ENCODE measurements at places on chromosomes 1 and 21.

DNA sequence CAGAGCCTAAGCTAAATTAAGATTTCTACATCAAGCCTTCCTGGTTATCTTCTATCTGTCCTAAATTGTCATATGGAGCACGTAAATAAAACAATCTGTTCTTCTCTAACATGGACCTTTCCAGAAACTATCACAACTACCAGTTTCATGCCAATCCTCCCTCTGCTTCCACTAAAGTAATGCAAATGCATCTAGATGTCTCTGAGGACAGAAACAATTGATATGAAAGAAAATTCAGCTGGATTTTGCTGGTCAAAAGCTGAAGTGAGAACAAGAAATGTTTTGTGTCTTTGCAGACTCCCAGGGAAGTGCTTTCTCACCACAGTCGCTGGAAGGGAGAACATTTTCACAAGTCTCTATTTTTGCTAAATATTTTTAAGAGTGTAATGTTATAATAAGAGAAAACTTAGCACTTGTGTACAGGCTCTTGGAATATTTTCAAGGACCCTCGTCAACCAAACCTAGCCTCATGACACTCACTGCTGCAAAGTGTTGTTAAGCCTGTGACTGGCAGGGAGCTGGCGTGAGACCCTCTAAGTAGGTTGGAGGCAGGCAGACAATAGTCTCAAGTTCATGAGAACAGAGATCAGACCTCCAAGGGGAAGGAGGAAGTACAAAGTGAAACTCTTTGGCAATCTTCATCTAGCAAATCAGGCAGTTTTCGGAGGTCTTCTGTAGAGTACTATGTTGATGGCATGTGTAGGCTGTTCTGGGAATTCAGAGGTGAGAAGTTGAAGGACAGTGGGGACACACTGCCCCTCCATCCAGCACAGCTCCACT lies 38.8 kb downstream of the DNASE2B start:
- DNase-seq, result no peak

DNA sequence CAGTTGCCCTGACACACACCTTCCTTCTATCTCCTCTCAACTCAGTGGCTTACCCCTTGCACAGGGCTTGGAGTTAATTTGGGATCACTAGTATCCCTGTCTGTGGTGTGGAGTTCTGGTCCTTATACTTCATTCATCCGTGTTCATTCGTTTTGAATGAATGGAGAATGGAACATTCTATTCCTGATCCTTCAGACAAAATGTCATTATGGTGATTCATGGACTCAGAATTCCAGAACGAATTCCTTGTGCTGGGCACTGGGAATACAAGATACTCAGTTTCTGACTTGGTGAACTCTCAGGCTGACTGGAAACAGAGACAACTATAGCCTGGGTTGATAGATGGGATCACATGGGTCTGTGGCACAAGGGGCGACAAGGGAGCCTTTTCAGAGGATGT lies 49.9 kb upstream of the TRABD2B start:
- no peak for DNase-seq

- no peak for DNase-seq
Measured at GRCh38 chr1:11930571-11931445, 3.7 kb upstream of the PLOD1 start.

DNA sequence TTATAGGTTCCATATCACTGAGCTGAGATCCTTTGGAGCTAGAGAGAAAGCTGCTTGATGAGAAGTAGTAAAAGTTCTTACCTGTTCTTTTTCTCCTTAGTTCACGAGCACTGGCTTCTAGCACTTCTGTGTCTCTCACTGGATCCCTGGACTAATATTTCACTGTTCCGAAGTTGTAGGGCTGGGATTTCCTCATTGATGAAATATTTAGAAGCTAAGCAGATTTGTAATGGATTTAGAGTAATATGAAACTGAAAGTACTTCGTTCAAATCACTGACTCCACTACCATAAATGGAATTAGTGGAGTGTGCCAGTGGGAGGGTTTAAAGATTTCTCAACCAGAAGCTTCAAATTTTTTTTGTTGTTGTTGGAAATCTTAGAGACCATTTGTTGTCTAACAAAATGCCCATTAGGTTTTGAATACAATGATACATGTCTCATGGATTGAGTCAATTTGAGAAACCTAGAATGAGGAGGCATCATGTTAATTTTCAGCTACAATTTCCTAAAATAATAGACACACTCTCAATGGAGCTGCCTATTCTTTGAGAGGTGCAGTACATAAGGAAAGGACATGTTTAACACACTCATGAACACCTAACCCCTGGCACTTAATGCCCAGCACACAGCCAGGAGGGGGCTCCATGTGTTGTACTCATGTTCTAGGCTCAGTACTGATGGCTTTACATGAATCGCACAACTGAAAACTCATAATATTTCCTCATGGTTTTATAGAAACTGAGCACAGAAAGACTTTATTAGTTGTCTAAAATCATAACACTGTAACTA lies at the start of gene GBP1:
Gene GBP1 (minus strand): TSS at position 130 of the 790 bp plus-strand sequence. CDS start 1,974 bp downstream, outside the sequence.
- DNase-seq, result no peak

- DNase-seq, result no peak
Measured at GRCh38 chr21:34335316-34335715, 28.5 kb upstream of the KCNE2 start.

GRCh38 chr1:110633646-110634030 lies 27.5 kb upstream of the KCNA2 start:
- no peak for DNase-seq

GRCh38 chr1:165014753-165015152 lies 341.8 kb downstream of the LMX1A start:
- no peak for DNase-seq

GRCh38 chr1:183633676-183634343 lies 1.8 kb downstream of the ARPC5 start:
- DNase-seq, result no peak

GRCh38 chr1:15207031-15207828 lies 39.8 kb upstream of the FHAD1 start:
- no peak for DNase-seq

GRCh38 chr1:75668813-75669212 lies 55.7 kb upstream of the ACADM start:
- no peak for DNase-seq

DNA sequence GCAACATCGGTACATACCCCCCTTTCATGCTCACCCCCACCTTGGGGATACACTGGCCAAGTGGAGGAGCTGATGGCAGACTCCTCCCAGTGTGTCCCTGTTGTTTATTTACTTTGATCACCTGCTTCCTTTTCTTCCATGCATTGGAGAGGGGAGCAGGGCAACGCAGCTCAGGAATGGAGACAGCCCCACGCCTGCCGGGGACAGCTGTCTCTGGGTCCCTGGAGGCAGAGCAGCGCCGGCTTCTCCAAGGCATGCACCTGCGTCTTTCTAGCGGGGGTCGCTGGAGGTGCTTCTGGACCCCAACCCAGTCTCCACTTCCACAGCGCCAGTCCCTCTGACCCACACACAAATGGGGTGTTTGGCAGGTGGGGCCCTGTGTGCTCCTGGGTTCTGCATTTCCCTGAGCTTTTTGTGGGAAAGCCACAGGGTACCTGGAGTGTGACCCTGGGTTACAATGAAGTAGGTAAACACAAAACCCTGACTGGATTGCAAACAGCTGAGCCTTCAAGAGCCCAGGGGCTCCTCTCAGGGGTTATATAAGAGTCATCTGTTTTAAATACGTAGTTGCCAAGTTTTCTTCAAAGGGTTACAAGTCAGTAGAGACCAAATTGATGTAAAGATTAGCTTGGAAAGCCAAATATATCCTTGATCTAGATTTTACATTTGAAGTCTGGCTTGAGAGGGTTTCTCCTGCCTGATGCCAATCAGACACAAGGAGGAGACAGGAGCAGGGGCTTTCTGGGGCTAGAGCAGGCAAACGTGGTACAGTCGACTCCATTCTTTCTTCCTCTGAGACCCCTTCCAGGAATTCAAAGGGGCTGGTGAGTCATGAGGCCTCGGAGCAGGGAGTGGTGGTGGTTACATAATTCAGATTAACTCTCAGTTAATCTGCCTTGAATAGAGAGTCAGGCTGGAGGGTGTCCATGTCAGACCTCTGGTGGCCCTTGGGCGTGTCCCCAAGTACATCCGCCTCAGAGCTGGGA lies 4.5 kb downstream of the AJAP1 start:
- DNase-seq, result no peak

Measured in stimulated activated CD4-positive, alpha-beta T cell treated with anti-CD3 and anti-CD28 coated beads, TNF-alpha, amount 100 ng/mL, for 4 hours (primary cell).